ENCODE measurements at places on chromosomes 1 and 21.

- DNase-seq: no peak
These were observed 58.7 kb upstream of the PTGS2 start for GRCh38 chr1:186738926-186739325.

DNA sequence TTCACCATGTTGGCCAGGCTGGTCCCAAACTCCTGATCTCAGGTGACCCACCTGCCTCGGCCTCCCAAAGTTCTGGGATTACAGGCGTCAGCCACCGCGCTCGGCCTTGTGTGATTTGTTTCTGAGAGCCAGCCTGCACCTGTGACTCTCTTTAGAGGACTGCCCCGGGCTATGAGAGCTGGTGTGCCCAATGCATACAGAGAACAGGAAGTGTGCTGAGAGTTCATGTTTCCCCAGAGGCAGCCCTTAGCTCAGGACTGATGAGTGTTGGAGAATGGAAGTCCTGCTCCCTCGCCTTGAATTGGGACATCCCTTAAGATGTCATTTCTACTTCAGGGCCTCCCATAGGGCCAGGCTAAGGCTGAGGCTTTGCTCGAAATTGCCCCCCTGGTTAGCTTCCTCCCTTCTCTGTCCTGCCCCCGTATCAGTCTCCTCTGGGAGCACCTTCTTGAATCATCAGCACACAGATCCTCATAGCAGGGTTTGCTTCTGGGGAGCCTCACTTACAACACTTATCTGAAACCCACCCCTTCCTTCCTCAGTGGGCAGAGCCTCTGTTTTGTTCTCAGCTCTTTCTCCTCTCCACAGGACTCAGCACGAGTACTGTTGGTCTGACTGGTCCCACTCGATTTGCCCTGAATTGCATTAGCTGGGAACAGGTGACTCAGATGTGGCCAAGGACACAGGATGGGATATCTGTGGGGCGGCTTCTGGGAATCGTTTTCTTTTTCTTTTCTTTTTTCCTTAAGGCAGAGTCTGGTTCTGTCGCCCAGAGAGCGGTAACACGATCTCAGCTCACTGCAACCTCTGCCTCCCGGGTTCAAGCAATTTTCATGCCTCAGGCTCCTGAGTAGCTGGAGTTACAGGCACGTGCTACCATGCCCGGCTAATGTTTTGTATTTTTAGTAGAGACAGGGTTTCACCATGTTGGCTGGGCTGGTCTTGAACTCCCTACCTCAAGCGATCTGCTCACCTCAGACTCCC, 80.1 kb downstream of the UBIAD1 start:
- DNase-seq: no peak

DNA sequence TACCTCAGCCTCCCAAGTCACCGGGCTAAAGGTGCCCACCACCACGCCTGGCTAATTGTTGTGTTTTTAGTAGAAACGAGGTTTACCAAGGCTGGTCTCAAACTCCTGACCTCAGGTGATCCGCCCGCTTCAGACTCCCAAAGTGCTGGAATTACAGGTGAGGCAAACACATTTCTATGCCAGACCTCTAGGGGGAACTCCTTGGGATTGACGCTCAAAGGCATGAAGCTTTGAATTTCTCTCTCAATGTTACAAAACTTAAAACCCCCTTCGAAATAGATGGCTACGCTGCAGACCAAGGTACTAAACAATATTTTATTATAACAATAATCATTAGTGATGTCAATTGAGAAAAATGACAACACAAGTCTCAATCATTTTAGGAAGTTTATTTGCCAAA, 330.0 kb downstream of the SETD4 start:
- DNase-seq: no peak

- DNase-seq: no peak
These were observed 280.7 kb downstream of the RPS6KC1 start for GRCh38 chr1:213331631-213332175.

- DNase-seq: no peak
These were observed 75.0 kb upstream of the WNT4 start for GRCh38 chr1:22217811-22218460.

- DNase-seq: no peak
These were observed 82.8 kb downstream of the PLPPR5 start for GRCh38 chr1:98921817-98922216.

DNA sequence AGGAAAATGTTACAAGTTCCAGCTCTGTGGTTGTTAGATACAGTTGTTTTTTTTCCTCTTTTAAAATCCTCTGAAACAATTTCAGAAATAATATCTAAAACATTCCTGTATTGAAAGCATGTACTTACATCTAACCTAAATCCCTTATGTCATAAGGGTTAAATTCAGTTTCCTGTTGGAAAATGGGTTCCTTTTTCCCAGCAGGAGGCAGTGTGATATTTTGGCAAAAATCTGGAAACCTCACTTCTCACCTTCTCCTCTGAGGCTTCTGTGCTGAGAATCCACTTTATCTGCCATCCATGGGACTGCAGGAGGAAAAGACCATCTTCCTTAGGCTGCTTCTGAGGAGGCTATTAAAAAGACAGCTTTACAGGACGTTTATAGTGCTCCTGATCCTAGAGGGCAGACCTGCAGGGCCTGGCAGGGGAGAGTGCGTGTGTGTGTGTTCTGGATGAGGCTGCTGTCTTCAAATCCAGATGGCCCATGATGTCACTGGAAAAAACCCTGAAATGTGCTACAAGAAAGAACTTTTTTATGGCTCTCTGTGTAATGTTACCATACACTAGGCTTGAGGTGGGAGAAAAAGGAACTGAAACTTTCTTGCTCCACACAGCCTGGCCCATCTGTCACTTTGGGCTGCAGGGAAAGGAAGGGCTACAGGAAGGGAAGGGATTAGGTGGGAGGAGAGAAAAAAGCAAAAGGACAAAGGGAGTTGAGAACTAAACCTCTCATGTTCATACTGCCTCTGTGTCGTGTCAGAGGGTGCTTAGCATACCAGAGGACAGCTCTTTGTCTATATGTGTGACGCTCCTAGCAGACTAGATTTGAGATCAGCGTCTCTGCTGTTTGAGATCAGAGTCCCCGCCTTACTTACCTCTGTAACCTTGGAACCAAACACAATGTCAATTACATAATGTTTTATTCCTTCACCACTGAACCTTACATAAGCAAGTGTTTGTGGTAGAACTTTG, 379.2 kb upstream of the SPAG17 start:
- no peak for DNase-seq

- DNase-seq: no peak
These were observed 23.9 kb downstream of the MEF2D start for GRCh38 chr1:156476501-156477298.
